Activated T-cell treated with anti-CD3 and anti-CD28 coated beads, Interleukin-2, amount 50 U/mL, for 1 hour (primary cell): ENCODE measurements at places on chromosomes 12 and 14.

- no peak for DNase-seq
Observed at GRCh38 chr14:50395448-50395847, 1.2 kb downstream of the CDKL1 start.

GRCh38 chr12:990661-991349 lies at the start of gene ERC1:
ERC1 (plus strand) TSS chr12:991223; CDS start chr12:1027904, 36,681 bp downstream.
- DNase-seq, result peak; percentile 93

DNA sequence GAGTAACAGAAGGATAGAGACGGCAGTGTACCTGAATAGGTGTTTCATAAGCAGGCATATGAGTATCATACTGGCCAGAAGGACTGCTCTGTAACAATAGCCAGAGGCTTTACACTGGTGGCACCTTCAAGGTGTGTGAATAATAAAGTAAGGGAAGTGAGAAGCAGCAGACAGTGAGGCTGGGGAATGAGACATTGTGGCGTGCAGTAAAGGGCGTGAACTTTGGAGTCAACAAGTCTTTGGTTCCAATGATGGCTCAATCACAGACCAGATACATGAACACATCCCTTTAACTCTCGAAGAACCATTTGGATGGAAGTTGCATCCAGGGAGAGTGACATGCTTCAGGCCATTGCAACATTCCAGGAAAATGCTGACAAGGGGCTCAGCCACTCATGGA lies 32.0 kb upstream of the CCND2 start:
- DNase-seq, result no peak

GRCh38 chr12:33892425-33892824 lies 129.9 kb upstream of the ALG10 start:
- DNase-seq, result no peak

- DNase-seq, result no peak
Observed at GRCh38 chr12:2503762-2504161, 291.0 kb upstream of the FKBP4 start.

DNA sequence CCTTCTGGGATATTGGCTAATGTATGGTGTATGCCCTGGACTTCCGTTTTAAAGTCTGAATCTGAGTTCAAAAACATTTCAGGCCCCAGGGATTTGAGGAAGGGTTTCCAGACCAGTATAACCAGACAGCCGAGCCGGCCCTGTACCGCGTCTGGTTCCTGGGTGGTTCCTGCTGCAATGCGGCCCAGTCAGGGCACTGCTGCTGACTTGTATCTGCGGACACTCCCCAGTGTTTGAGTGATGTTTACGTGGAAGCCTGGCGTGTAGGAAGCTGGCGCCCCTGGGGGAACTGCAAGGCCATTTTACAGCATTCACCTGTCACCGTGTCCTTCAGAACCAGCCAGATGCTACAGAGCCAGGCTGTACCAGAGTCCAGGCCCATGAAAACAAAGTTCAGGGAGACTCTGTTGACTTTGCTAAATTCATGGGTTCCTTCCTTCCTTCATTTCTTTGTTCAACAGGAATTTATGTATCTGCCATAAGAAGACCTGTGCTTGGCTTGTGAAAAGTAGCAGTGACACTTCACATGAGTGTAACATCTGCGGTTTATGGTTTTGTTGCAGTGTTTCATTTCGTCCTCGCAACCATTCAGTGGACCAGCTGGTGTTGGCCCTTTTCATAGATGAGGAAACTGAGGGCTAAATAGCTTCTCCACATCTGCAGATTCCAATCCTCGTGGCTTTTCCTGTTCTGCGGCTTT lies 16.8 kb downstream of the EML1 start:
- no peak for DNase-seq

DNA sequence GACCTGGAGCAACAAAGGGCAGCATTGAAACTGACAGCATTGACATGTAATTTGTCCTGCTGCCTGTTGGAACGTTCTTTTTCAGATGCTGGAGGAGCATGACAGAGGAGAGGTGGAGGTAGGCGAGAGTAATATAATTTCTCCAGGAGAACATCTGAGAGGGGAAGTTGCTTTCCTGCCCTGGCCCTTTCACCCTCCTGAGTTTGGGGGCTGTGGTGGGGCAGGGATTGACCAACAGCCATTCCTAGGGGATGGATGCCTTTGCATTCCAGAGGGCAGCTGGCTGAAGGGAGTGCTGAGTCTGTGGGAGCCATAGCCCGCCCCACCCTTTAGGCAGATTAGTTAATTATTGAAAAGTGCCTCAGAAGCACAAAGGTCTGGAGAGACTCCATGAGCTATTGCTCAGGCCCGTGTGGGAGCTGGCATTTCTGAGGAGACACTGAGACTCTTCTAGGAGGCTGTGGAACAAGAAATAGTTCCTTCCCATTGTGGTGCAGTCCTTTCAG lies 73.5 kb downstream of the ARF6 start:
- DNase-seq, result no peak

DNA sequence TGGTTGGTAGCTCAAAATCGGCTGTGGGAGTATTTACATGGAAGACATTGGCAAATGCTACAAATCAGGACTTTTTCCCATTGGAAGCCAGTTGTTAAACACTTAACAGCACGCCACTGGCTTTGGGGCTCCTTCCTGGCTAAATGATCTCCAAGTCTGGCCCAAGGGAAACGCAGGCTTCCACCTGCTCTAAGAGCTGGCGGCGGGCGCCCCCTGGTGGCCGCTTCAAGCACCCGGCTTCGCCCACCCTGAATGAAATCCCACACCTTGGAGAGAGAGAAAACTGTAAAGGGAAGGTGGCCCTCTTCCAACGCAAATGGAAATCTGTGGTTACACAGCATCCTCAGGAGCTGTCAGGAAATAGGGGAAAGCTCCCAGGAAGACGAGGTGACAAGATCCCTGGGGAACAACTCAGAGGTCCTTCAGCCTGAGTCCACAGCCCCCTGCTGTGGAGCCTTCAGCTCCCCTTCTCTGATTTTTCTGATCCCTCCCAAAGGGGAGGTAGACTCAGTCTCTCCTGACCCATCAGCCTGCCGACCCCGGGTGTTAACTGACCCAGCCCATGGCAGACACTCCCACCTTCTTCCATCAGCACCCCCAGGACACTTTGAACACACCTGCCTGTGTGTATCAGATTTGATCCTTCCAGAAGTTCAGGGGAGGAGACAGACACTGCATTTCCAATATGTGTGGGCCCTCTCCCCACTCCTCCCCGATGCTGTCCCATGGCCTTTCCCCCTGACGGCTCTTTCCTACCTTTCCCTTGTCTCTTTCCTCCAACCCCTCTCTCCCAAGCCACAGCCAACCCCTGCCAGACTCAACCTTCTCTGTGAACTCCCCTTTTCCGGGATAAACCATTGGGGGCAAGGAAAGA lies 15.4 kb downstream of the SELPLG start:
- DNase-seq, result peak; percentile 80

GRCh38 chr12:15731940-15732339 lies 57.2 kb downstream of the EPS8 start:
- DNase-seq, result no peak

DNA sequence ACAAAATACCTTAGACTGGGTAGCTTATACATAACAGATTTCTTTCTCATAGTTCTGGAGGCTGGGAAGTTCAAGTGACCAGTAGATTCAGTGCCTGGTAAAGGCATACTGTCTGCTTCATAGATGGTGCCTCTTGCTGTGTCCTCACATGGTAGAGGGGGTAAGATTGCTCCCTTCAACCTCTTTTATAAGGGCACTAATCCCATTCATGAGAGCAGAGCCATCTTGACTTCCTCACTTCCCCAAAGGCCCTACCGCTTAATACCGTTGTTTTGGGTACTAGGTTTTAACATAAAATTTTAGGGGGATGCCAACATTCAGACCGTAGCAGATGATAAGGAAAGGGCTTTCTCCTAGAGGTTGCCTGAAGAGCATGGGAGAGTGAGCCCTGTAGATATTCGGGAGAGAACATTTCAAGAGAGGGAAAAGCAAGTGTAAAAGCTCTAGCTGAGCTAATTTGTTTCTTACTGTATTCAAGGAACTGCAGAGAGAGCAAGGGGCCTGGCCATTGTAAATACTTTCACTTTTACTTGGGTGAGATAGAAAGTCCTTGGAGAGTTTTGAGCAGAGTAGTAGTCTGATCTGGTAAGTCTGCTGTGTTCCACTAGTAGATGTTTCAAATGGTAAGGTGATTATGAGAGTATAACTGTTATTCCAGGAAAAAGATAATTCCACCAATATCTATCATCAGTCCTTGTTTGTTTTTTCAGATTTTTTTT lies 27.3 kb downstream of the FRS2 start:
- no peak for DNase-seq

GRCh38 chr12:103249607-103250006 lies 246.2 kb downstream of the C12orf42 start:
- no peak for DNase-seq

GRCh38 chr12:75443709-75444108 lies 36.8 kb upstream of the GLIPR1 start:
- no peak for DNase-seq

- no peak for DNase-seq
Observed at GRCh38 chr14:95549656-95550585, 15.1 kb downstream of the GLRX5 start.

- peak; percentile 45 for DNase-seq
Observed at GRCh38 chr14:24430682-24431568, 1.2 kb downstream of the KHNYN start.

DNA sequence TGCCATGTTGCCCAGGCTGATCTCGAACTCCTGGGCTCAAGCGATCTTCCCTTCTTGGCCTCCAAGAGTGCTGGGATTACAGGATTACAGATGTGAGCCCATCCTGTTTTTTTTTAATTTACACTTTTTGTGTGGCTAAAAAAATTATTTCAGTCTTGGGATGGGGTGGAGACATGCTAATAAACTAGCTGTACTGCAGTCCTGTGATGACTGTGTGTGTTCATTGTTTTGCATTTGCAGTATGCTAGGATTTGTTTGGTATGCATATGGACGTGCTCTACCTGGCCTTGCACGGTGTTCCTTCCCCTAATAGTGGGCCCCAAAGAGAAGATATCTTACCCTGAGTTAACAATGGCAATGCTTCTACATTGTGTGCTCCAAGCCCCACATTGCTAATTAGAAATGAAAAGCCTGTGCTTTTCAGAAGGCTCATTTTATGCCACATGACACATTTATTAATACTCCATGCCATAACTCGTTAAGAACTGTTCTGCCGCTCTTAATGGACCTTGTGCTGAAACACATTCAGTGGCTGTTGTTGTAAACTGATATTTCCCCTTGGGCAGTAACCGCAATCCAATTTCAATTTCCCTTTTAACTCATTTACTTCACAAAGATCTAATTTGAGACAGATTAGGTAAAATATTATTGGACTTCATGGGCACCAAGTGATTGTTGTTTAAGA lies 86.4 kb downstream of the SCN8A start:
- no peak for DNase-seq
